ENCODE measurements at places on chromosomes 13 and 19.

GRCh38 chr19:19113040-19113626 lies 25.1 kb downstream of the TMEM161A start:
- no peak for DNase-seq

GRCh38 chr13:64723724-64724123 lies 2506.4 kb downstream of the PCDH9 start:
- no peak for DNase-seq

DNA sequence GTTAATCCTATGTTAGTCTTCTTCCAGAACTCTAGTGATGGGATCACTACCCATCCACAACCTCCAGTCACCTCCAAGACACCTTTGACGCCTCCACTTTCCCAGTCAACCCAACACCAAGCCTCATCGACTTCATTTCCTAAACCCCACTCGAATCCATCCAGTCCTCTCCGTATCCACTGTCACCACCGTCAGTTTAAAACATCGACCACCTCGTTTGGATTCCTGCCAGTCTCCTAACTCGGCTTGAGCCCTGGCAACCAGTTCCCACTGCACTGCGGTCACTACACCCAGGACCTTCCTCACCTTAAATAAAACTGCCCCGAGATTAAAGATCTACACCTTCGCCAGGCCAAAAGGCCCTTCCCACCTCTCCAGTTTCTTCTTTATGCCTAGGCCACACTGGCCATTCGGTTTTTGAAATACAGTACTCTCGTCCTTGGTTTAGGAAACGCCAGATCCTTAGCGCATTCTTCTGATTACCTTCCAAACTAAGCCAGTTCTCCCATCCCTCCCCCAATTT lies 1.2 kb downstream of the MTIF3 start:
- no peak for DNase-seq

- no peak for DNase-seq
Observed at GRCh38 chr19:48310227-48310626, 15.1 kb upstream of the EMP3 start.

DNA sequence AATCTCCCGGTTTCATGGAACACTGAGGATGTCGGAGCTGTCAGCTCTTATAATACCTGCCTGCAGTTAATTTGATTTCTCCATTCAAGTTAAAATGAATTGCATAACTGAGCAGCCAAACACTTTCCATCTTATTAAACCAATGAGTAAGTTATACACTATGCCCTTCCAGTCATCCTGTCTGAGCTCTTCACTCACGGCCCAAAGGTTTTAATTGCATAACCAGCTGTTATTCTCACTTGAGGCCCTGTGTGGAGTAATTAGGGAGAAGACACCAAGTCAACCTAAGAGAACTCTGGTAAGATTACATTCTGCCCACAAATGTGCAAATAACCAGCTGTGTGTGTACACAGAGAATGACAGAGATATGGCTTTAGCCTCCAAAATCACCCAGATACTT lies 303.5 kb downstream of the TBC1D4 start:
- DNase-seq: no peak

DNA sequence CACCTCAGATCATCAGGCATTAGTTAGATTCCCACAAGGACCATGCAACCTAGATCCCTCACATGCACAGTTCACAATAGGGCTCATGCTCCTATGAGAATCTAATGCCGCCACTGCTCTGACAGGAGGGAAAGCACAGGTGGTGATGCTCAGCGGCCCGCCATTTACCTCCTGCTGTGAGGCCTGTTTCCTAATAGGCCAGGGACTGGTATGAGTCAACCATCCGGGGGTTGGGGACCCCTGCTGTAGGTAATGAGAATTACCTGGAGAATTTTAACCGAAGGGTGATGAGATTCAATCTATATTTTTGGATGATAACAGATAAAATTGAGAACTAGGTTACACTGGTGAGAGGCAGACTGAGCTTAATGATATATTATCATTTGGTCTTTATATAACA lies 101.4 kb downstream of the LACC1 start:
- no peak for DNase-seq
